ENCODE measurements at places on chromosomes 3 and 15. TPM values are rescaled to one million over a fixed set of nuclear protein-coding genes. Genes with fewer than 3 reads are reported as not detected.

The FGD5 gene
- total RNA-seq: 0.32 TPM

The FGF12 gene
- total RNA-seq: not detected

The CTXN2 gene
- total RNA-seq: not detected

The TGM5 gene
- not detected for total RNA-seq

The GOLGA8J gene
- not detected for total RNA-seq

The EPHB1 gene
- total RNA-seq: not detected

The DLL4 gene
- total RNA-seq: not detected

The MYRIP gene
- total RNA-seq: not detected

The STRIT1 gene
- not detected for total RNA-seq

The WDR76 gene
- total RNA-seq: 12.0 TPM

The EPHB3 gene
- 0.35 TPM for total RNA-seq

The NRROS gene
- total RNA-seq: 7.6 TPM

The RNU5B-1 gene
- 34.4 TPM for total RNA-seq

The LSMEM2 gene
- total RNA-seq: not detected

The A4GNT gene
- total RNA-seq: not detected

The LSAMP gene
- 0.28 TPM for total RNA-seq

The LEKR1 gene
- total RNA-seq: 3.3 TPM

The CATSPER2 gene
- total RNA-seq: 10.1 TPM

The GPR149 gene
- total RNA-seq: not detected

The MYD88 gene
- total RNA-seq: 68.5 TPM

The POTEB2 gene
- total RNA-seq: not detected

The CERS3 gene
- total RNA-seq: 3.5 TPM

The CCR3 gene
- total RNA-seq: 1.2 TPM

The COX17 gene
- 20.5 TPM for total RNA-seq

The C2CD4A gene
- not detected for total RNA-seq

The NANOGP8 gene
- not detected for total RNA-seq

The CPNE9 gene
- not detected for total RNA-seq

The SIDT1 gene
- 44.9 TPM for total RNA-seq

The CACNA2D2 gene
- total RNA-seq: 2.6 TPM

The EPB42 gene
- not detected for total RNA-seq

The SEMA6D gene
- not detected for total RNA-seq

Measured in T-cell (primary cell).